Stimulated activated CD4-positive, alpha-beta T cell treated with anti-CD3 and anti-CD28 coated beads, Interleukin-1b, Interleukin-23, amount 100 ng/mL, for 1 hour (primary cell): ENCODE measurements at places on chromosomes 13 and 19.

- no peak for DNase-seq
Observed at GRCh38 chr13:109906976-109907375, 120.6 kb upstream of the IRS2 start.

- no peak for DNase-seq
Observed at GRCh38 chr13:100347968-100348367, 240.6 kb downstream of the GGACT start.

GRCh38 chr13:73464758-73465616 is 406.2 kb downstream of the KLF5 start:
- DNase-seq: no peak

DNA sequence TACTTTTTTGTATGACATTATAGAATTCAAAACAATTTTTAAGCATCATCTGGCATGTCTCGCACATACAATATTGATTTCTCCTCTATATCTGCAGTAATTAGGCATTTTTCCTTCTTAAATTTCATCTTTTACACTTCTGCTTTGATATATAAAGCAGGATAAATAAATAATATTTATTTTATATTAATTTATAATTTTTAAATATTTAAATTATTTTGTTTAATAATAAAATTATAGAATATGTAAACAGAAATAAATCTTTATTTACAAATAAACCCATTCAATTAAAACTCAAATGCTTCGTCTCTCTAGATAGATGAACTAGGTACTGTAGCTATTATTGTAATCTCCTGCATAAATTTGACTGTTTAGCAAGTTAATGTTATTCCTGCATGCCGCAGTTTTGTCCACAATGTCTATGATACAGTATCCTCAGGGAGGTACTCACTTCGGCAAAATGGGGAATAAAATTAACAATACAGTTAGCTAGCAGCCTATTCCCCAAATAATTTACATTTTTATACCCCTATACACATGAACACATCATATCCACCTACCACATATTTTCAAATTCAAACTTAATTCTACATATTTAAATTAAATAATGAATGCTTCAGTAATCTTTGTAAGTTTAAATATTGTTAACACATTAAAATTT is 473.6 kb upstream of the SLC10A2 start:
- DNase-seq: no peak

- no peak for DNase-seq
Observed at GRCh38 chr13:75825161-75825560, 189.0 kb downstream of the LMO7 start.

GRCh38 chr19:49880162-49880869 is 2.8 kb downstream of the TBC1D17 start:
- DNase-seq: no peak

DNA sequence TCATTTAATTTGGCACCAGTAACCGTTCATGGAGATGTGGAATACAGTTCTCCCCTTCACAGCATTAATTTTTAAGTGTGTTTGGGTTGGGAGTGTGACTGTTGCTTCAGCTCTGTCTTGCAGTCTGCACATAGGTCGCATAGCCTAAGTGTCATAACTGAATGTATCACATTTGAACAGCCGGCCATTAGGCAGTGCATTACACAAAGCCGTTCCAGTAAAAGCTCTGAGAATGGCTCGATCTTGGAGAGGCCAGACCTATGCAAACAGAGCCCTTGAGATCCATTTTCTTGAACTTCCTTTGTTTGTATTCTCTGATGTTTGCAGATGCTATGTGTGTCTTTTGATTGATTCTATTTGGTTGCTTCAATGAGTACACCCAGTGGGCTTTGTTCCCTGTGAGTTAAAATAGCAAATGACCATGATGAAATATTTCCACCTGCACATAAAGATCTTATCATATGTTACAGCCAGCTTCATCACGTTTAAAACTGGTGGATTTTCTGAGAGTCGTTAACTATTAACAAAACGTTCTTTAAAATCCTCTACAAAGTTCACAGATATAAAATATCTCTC is 1104.9 kb upstream of the SLC10A2 start:
- DNase-seq: no peak

- no peak for DNase-seq
Observed at GRCh38 chr13:91359631-91360030, 12.1 kb downstream of the MIR17HG start.

GRCh38 chr13:42753697-42754096 is 27.7 kb upstream of the FAM216B start:
- DNase-seq: no peak
